ENCODE measurements at places on chromosomes 11 and 22. TPM values are rescaled to one million over a fixed set of nuclear protein-coding genes. Genes with fewer than 3 reads are reported as not detected.

The OR51B5 gene
- total RNA-seq: not detected

The OR5P2 gene
- total RNA-seq: not detected

DNA sequence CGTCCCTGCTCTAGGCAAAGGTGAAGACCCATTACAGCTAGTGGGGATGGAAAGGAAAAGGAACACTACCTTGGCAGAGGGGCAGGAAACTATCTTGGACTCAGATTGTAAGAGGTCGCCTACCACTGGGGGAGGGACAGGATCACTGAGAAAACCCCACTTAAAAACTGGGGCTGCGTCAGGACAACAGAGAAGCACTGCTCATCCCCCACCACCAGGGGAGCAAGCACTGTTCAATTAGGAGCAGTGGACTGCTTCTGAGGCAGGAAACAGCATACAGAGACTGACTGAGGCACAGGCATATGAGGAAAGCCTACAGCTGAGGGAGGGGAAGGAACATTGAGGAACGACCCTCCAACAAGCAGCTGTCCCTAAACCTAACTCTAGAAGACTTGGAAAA is 20.8 kb upstream of the DLAT start:
- peaks cover 5% of the 10 kb centered on the region for H3K27me3 ChIP-seq

The SLC6A5 gene
- not detected for total RNA-seq
